ENCODE measurements at places on chromosomes 2 and 18.

DNA sequence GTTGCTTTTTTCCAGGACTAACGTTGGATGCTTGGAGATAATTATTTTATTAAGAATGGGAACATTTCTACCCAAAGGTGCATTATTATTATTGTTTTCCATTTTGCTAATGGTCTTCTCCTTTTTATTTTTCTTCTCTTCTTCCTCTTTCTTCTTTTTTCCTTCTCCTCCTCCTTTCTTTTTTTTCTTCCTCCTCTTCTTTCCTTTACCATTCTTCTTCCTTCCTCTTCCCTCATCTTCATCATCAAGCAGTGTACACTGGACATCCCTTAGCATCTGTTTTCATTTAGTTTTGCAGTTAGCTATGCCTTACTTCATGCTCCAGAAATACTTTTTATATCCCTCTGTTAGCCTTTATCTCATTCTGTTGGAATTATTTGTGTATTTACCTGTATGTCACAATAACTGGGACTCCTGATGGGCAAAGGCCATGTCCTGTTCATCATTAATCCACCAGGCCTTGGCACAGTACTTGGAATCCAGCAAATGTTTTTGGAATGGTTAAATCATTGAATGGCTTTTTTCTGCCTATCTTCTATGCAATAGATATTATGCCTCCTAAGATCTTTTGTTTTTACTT lies 162.7 kb downstream of the CAMKMT start:
- DNase-seq, result no peak

GRCh38 chr18:74803117-74803516 lies 205.4 kb downstream of the ZNF407 start:
- DNase-seq, result no peak

DNA sequence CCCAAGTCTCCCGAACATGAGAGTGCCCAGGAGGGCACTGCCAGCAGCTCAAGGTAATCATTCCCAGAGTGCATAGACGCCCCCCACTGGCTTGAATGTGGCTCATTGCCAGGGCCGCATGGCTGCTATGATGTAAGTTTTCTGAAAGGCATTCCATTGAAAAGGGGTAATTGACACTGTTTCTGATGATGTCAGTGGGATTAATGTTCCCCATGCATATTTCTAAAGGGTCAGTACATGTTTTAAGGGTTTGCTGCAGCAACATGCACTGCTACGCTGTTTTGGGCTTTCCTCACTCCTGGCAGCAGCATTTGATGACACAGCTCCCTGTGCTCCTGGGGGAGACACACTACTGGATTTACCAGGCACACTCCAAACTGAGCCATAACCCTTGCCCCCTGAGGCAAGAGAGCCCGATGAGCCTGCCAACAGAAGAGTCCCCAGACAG lies 36.7 kb downstream of the KIAA2012 start:
- DNase-seq, result peak; percentile 51

GRCh38 chr18:8763611-8764010 lies 58.3 kb downstream of the MTCL1 start:
- DNase-seq, result no peak

DNA sequence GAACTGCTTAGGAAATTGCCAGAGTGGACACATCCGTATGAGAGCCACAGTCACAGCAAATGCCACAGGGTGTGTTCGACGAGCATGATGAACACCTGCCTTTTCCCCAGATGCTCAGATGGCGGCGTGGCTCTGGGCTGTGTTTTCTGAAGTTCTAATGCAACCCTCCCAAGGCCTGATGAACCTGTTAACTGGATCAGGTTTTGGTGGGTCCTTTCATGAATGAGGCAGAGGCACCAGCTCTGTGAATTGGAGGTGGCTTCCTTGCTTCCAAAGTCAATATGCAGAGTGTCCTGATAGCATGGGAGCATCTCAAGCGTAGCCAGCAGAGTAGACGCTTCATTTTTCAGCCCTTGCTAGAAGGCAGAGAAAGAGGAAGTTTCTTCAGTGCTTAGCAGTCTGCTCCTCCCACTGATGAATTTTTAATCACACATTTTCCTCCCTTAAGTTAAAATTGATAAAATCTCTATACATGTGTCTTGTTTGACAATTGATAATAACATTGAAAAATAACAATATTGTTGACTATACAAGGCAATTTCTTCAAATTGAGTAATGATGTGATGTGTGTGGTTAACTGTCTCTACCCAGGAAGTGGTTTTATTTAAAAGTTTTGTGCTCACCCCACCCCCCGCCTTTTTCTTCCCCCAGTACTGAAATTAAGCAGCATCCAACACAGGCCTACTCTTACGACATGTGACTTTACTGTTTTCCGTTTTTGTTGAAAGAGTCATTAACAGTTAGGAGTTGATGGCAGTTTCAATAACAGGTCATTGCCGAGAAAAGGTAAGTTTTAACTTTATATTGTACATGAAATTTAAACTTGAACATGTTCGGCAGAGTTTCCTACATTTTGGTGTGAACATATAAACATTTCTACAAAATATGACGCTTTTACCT lies at the start of gene ARHGAP15:
Gene ARHGAP15, plus strand, starts transcription at position 739 of the 900 bp plus-strand sequence.
- peak; percentile 39 for DNase-seq

GRCh38 chr2:55885127-55885943 lies 38.2 kb downstream of the EFEMP1 start:
- no peak for DNase-seq

GRCh38 chr2:181464966-181465365 lies 7.8 kb downstream of the ITGA4 start:
- DNase-seq, result no peak

GRCh38 chr2:69721022-69721421 lies 20.9 kb upstream of the ANXA4 start:
- DNase-seq, result no peak

GRCh38 chr2:229732897-229733296 lies 18.5 kb upstream of the DNER start:
- no peak for DNase-seq

DNA sequence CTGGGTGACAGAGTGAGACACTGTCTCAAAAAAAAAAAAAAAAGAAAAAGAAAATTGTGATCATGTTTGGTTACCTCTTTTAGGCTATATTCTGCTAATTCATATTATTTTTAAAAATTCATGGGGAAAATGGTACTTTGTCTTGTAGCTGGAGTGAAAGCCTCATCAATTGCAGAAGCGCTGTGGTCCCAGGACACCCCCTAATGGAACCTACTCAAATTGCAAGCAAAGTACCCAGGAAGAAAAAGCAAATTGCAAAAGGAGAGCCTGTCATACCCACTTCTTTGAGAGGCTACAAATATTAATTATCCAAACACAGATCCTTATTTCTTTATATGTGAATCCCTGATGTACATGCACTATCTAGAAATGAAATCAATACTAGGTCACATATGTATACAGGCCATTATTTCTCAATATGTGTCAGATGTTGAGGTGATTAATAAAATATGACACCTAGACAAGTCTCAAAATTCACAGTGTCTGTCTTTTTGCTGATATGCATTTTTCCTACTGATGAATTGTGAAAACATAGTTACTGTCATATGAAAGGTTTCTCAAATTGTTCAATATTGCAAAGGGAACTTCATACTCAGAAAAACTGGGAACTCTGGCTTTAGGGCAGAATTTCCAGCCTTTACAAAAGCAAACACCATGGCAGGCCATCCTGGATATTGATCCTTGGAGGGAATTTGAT lies 12.6 kb downstream of the CRACDL start:
- no peak for DNase-seq

DNA sequence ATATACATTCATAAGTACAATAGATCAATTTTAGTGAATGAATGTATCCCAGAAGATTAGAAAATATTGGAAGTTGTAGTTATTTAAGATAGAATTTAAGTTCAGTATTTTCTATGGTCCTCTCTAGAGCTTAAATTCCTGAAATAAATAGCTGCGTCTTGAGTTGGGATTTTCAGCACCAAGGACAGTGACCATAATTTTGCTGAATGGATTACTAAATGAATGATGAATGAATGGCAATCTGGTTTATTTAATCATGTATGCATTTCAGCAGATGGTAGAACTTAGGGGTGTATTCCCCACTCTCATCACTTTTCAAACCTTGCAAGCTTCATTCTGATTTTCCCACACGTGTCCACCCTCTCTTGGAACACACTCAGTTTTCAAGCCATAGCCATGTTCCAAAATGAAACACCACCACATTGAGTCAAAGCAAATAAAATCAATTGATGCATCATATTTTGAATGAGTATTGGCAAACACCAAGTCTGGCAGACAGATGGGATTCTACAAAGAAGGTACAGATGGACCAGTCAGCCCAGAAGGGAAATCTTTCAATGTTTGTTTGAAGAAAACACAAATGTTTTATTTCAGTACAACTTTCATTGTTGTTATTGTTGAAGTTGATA lies 362.2 kb upstream of the NXPH2 start:
- DNase-seq, result peak; percentile 83

- no peak for DNase-seq
Observed at GRCh38 chr2:2075875-2076529, 255.1 kb downstream of the MYT1L start.

GRCh38 chr2:230920167-230920566 lies 4.9 kb downstream of the GPR55 start:
- DNase-seq, result no peak

DNA sequence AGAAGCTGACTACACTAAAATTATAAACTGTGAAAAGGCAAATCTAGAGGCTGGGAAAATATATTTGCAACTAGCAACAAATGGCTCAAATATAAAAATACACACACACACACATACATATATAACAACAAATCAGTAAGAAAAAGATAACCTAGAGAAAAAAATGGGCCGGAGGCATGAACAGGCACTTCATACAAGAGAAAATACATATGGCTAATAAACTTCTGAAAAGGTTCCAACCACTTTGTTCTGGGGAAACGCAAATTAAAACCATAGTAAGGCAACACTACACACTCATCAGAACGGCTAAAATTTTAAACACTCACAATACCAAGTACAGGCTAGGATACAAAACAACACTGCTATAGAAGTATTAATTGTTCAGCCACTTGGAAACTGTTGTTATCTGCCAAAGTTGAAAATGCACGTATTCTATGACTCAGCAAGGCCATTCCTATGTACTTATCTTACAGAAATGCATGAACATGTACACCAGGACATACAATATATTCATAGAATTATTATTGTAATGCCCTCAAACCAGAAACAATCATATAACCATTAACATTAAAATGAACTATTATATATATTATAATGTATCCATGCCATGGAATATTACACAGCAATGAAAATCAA lies 15.6 kb downstream of the WDSUB1 start:
- DNase-seq, result no peak

- no peak for DNase-seq
Observed at GRCh38 chr2:3183766-3184165, 193.9 kb downstream of the EIPR1 start.

DNA sequence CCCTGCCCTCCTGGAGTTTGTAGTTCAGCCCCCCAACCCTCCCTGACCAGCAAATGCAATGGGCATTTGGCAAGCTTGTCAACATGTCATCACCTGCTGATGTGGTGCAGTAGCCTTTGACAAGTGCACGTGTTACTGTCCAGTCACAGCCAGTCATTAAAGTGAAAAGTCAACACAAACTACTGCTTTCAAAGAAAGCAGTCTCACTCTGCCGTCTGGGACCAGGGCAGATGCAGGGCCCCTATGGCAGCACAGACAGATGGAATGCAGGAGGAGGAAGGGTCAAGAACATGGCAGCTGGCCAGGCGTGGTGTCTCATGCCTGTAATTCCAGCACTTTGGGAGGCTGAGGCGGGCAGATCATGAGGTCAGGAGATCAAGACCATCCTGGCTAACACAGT lies 222.4 kb upstream of the OSR1 start:
- DNase-seq, result no peak

GRCh38 chr2:72082021-72082601 lies 65.6 kb downstream of the CYP26B1 start:
- DNase-seq, result no peak

DNA sequence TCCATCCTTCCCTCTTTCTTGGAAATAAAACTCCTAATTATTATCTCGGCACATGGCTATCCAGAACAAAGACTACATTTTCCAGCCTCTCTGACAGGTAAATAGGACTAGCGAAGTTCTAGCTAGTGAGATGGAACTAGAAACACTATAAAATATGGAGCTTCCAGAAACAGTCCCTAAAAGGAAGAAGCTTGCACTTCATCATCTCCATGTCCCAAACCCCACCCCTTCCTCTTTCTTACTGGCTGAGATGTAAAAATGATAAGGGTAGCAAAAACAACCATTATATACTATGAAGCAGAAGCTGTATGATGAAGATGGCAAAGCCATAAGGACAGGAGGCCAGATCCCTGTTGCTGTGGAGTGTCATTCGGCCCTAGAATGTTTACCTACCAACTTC lies 11.7 kb upstream of the ACTR2 start:
- no peak for DNase-seq

GRCh38 chr2:101517758-101518271 lies 42.9 kb upstream of the RFX8 start:
- no peak for DNase-seq

DNA sequence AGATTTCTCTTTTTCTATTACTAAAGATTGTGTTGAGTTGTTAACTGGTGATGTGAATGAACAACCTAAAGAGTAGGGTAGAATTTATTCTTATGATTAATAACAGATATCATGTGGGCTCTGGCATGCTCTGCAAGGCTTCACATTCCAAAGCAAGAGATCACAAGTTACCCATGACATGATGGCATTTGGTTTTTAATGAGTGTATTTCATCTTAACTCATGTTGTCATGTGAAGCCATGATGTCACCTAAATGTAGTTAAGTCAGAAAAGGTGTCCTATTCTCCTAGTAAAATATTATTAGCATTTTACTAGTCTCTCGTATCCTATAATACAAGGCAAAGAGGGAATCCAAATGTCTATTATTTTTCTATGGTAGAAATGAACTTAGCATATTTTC lies 678.0 kb downstream of the ARHGAP15 start:
- DNase-seq, result no peak

- DNase-seq, result no peak
Observed at GRCh38 chr2:165621086-165621560, 151.6 kb downstream of the CSRNP3 start.

GRCh38 chr18:24791751-24792545 lies 331.5 kb downstream of the HRH4 start:
- DNase-seq, result peak; percentile 82

- DNase-seq, result no peak
Observed at GRCh38 chr2:172664766-172665165, 70.9 kb upstream of the RAPGEF4 start.

GRCh38 chr2:10523406-10524189 lies 75.5 kb upstream of the ODC1 start:
- no peak for DNase-seq

DNA sequence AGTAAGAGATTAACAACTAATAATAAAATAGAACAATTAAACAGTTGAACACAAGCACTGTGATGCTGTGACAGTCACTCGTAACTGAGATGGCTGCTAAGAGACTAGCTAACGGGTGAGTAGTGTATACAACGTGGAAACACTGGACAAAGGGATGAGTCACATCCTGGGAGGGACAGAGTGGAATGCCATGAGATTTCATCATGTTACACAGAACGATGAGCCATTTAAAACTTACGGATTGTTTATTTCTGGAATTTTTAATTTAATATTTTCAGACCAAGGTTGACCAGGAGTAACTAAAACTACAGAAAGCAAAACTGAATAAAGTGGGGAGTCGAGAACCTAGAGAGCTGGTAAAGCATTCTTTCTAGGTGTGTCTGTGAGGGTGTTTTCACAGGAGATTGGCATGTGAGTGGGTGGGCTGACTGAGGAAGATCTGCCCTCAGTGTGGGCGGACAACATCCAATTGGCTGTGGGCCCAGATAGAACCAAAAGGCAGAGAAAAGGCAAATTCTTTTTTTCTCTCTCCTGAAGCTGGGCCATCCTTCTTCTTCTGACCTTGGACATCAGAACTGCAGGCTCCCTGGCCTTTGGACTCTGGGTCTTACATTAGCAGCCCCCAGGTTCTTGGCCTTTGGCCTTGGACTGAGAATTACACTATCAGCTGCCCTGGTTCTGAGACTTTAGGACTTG lies 14.6 kb downstream of the TMSB10 start:
- DNase-seq, result peak; percentile 45

GRCh38 chr2:75035444-75036353 lies 77.3 kb downstream of the POLE4 start:
- DNase-seq, result no peak
